ENCODE measurements at places on chromosomes 11 and 22.

DNA sequence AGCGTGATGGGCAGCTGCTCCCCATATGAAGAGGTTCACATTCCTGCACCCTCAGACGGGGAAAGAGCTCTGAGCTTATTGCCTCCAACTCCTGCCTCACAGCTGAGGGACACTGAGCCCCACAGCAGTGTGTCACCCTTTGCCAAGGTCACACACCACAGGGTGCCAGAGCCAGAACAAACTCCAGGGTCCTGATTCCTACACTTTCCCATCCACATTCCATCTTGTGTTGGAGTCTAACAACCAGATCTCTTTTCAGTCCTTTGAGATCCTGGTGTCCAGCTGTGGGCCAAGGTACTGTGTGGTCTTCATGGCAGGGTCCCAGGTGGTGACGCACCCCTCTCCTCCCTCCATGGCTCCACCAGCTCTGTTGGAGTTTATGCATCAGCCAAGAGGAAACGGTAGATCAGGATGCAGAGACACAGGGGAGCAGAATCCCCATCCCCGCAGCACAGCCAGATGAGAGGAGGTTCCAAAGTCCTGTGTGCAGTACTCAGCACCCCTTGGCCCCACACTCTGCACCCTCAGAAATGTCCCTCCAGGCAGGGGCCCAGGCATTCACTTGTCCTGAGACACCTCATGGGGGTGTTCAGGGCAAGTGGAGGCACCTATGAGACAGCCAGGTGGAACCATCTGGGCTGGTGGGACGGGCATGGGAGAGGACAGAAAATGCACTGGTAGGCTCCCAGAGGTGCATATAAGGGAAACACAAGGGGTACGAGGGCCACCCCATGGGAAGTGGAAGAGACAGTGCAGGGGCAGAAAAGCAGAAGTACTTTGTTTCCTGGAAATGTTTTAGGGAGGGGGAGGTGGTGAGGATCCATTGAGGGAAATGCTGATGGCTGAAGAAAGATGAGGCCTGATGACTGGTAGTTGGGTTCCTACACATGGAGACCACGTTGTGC is 32.6 kb upstream of the GNAZ start:
- no peak for DNase-seq

DNA sequence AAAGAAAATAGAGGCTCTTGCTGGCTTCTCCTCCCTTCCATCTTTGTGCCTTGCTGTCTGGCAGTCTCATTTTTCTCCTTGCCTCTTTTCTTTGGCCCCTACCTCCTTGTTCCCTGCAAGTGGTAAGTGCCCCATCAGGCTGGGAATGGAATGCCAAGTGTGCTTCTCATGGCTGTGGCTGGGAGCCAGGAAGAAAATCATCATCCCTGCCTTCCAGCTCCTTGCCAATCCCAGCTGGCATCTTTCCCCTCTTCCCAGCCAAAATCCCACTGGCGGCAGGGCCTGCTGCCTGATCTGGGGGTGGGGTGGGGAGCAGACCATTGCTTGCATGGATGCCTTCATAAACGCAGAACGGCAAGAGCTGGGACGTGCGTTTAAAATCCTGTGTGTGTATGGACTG is 27.0 kb upstream of the SLC25A18 start:
- DNase-seq = no peak

DNA sequence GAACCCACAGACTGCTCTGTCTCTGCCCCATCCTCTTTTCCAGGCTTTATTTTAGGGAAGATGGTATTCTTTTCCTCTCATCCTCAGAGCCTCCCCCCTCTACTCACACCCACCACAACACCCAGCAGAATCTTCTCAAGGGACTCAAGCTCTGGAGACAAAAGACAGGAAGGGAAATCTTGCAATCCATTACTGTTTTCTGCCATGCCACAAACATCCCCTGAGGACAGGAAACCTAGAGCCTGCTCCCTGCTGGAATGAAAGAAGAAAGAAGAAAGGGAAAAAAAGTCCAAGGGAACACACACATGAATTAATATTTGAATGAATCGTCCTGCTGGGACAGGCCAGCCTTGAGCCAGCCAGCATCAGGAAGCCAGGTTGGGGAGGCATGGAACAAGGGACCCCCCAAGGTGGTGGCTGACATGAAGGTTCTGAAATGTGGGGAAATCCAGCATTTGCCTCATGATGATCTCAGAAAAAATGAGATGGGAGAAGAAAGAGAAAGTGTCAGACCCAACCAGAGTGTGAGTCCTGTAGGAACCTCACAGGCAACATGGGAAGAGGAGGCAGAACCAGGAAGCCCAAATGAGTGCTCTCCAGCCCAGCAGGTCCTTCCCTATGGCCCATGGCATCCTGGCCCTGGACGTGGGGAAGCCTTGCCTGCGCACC is 34.0 kb downstream of the SLCO2B1 start:
- DNase-seq = no peak

- no peak for DNase-seq
Observed at GRCh38 chr11:134461621-134462020, 49.6 kb upstream of the B3GAT1 start.

- DNase-seq = peak; percentile 56
Observed at GRCh38 chr11:36672815-36673450, 74.9 kb upstream of the RAG2 start.

GRCh38 chr11:98630736-98631135 is 390.0 kb upstream of the CNTN5 start:
- peak; percentile 88 for DNase-seq

DNA sequence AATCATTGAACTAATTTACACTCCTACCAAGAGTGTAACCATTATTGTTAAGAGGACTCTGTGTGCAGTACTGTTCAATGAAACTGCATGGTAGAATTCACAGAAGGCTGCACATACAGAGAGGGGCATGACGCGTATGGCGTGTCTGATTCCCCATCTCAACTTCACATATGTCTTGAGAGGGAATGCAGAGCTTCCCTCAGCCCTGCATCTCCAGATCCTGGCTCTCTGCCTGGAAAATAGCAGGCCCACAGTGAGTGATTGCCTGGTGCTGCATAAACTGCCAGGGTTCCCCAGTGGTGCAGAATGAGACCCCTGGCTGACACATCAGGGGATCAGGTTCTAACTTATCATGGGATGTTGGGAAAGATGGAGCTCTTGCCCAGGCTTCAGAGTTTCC is 260.2 kb upstream of the ISX start:
- no peak for DNase-seq

DNA sequence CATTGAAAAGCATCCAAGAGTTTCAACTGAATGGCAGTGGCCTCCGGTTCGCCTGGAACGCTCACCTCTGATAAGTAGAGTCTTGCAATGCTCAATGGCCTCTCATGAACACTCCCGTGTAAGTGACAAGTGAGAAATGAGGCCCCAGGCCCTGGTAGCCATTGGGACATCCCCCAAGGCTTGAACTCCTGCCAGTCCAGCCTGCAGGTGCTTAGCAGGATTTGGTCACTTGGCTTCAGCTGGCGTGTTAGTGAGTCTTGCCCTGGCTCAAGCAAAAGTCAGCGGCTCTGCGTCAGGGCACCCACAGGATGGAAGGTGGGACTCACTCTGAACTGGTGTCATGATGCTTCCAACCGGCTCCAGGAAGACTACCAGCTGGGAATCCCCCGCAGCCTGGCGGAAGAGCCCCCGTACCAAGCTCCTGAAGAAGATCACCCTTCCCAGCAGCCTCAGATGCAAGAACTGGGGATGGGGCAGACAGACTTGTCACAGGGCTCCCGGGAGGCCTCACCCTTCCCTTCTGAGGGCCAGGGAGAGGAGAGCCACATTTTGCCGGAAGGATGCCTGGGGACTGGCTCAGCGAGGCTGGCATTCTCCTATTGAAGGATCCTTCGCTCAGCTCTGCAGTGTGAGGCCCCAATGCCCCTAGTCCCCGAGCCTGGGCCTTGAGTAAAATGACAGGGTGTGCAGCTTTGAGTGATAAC is 19.3 kb downstream of the MB start:
- DNase-seq = no peak

DNA sequence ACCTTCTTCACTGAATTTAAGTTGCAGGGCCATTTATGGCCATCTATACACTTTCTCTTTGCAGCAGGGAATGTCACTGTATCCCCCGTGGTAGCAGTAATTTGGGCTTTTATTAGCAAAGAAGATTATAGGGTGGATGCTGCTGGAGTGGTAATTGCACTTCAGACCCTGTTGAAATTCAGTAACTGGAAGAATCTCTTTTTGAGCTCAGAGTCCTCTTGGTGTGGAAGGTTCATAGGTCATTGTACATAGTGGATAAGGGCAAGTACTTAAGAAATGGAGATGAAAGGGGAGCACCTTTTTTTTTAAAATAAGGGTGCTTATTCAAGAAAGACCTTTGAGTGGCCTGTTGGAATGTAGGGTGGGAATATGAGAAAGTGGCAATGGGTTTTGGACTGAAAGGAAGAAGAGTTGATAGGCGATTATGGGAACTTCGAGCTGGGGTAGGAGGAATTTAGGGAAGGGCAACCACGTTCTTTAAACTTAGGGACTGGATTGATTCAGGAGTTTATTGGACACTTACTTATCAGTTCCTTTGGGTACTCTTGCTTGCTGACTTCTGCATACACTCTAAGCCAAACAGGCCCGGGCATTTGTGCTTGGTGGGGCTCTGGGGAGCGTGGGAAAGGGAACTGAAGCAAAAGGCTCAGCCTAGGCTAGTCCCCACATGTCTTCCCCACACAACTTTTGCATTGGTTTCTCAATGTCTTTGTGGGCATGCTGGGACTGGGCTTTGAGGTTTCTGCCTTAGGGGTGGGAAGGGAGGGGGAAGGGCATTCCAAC is 26.5 kb downstream of the CTNND1 start:
- no peak for DNase-seq

DNA sequence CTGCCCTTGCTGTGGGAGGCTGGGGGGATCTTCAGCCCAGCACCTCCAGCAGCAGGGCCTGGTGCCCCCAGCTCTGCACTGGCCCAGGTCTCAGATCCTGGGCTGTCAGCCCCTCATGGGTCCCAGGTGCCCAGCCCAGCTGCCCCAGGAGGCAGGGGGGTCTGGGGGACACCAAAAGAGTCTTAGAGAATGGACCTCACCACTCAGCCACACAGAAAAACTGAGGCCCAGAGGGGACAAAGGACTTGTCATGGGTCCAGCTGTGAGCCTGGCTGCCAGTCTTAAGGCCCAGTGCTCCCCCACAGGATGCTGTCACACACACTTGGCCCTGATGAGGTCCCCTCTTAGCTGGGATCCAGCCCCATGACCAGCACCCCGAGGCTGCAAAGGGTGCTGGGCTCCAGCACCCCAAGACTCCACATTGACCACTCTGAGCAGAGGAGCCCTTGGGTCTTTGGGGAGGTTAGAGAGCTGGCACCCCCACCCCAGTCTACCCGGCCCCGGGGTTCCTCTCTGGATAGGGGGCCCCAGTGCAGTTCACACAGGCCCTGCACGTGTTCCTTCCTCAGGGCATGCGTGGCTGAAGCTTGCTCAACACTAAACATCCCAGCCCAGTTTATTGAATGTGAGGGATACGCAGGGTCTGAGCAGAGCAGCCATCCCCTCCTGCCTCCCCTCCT is 54.4 kb downstream of the IGLL5 start:
- DNase-seq = no peak

DNA sequence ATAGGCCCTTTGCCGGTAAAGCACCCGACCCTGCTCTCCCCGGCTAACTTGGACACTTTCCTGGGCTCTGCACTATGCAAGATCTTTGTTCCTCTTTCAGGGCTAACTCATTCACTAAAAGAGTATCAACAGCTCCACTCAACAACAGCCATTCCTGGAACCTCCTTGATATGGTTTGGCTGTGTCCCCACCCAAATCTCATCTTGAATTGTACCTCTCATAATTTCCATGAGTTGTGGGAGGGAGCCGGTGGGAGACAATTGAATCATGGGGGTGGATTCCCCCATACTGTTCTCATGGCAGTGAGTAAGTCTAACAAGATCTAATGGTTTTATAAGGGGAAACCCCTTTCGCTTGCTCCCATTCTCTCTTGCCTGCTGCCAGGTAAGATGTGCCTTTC is 330.0 kb downstream of the TENM4 start:
- no peak for DNase-seq

GRCh38 chr11:64750361-64751054 is 6.6 kb upstream of the RASGRP2 start:
- DNase-seq = no peak

- DNase-seq = peak; percentile 25
Observed at GRCh38 chr11:114259551-114259983, 36.6 kb upstream of the NNMT start.

DNA sequence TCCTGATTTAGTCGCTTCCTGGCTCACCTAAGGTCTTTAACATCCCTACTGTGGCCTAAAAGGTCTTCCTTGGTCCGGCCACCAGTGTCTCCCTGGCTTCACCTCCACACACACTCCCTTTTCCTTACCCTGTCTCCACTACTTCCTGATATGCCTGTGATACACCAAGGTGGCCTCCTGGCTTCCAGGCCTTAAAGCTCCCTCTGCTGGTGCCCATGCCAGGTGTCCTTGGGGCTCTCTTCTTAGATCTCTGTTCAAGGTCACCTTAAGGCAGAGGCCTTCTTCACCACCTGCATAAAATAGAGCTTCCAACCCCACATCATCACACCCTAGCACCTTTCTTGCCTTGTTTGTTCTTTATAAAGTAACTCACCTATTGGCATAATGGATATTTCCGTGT is 787.7 kb downstream of the NTM start:
- DNase-seq = peak; percentile 4

GRCh38 chr11:79661373-79661772 is 220.5 kb upstream of the TENM4 start:
- no peak for DNase-seq

DNA sequence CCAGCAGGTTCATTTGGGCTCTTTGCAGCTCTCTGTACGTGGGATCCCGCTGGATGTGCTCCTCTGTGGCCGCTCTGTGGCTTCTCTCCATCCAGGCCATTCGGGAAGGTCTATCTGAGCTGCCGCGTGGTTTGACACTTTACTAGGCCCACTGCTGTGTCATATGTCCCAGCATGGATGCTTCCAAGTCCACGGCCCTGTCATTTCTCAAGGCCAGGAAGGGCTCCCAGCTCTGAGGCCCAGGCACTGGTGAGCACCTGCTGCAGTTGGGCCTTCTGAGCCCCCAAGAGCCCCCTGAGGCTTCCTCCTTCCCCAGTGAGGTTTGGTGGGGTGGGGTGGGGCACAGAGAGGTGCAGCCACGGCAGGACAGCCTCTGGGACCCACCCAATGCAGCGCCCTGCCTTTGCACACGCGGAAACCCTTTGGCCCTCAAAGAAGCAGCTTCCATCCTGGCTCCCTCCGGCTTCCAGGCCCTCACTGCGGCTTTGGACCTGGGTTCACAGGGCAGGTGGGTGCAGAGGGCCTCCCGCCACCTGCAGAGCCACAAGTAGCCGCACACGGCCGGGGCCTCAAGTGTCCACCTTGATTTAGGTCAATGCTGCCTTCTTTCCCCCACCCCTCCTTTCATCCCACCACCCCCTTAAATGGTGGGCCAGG is 44.5 kb upstream of the FGF3 start:
- DNase-seq = no peak
